ENCODE measurements at places on chromosomes 1 and 21.

DNA sequence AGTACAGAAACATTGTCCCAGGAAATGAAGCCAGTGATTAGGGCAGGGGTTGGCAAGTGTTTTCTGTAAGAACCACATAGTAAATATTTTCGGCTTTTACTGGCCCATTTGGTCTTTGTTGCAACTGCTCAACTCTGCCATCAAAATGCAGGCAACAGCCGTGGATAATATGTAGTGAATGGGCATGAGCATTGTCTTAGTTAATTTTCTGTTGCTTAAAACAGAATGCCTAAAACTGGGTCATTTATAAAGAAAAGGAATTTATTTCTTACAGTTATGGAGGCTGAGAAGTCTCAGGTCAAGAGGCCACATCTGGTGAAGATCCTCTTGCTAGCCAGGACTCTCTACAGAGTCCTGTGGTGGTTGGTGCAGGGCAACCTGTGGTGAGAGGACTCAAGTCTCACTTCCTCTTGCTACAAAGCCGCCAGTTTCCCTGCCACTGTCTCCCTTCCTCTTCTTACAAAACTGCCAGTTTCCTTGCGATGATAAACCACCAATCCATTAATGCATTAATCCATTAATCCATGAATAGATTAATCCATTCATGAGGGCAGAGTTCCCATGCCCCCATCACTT lies 166.4 kb downstream of the PSMG1 start:
- no peak for DNase-seq

GRCh38 chr1:226772446-226773139 lies 33.5 kb upstream of the ITPKB start:
- DNase-seq, result no peak

DNA sequence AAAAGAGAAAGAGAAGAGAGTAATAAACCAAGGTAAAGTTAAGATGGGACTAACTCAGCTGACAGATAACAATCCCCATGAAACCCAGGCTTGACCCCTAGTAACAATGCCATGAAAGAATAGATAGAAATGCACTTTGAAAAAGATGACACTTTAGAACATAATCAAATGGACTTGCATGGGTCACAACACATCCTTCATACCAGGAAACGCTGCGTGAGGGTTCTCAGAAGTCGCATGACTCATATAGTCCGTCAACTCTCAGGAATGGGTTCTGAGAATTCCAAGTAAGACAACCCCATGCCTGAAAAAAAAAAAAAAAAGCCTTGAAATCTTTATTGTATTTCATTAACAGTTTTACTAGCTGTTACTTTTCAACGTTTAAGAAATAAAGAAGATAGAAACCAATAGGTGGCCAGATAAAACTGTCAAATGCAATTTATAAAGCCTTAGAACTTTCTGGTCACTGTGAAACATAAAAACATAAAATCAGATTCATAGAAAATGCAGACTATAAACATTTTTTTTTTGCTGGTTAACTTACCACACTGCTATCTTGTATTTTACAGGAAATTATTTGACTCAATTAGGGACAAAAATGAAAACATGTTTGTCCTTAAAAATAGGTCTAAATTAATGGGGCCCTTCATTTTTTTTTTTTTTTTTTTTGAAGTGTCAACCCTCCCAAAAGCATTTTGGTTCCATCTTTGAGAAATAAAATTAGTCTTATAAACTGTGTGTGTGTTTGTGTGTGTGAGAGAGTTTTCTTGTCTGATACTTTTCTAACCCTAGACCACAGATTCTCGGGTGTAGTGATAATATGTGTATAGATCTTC lies 202.1 kb downstream of the NCAM2 start:
- no peak for DNase-seq

DNA sequence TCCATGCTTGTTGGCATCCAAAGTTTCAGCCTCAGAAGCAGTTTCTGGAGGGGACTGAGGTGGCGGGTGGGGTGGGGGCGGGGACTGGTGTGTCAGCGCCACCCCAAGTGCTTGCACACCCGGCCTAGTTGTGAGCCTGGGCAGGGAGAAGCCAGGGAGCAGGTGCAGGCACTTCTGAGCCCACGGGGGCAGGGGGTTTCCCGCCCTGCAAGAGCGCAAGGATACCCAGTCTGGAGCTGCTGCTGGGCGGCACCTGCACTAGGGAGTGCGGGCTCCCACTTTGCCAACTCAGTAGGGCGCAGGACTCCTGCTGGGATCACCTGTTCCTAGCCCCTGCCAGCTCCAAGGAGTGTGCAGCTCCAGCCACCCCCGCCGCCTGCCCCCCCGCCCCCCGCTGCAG lies 33.5 kb downstream of the MAGI3 start:
- DNase-seq, result no peak
